Coronary artery (tissue), 2 donors: ENCODE measurements at places on chromosomes 16 and 17.
A peak's percentile ranks its signal among the peaks of the same experiment; 100 is the strongest.

DNA sequence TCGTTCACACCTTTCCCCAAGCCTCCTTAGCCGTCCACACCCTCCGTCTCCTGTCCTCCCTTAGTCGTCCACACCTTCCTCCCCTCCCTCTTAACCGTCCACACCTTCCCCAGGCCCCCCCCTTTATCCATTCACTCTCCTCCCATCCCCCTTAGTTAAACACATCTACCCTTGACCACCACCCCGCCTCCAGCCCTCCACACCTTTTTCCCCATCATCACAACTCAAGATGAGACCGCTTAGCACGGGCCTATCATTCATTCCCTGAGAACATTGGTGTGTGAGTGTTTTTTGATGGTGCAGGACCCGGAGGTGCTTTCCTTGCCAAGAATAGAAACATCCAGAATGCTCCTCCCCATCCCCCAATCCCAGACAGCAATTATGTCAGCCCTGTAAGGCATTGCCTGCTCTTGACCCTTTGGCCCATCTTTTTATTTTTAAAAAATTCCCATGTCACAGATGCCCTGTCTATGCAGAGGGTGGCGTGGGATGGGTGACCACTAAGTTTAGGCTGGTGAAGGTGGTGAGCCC lies 1.4 kb downstream of the TENT4B start:
- no peak for DNase-seq

- peak; percentile 76 for DNase-seq
Observed at GRCh38 chr17:6639586-6640535, 650 bp downstream of the KIAA0753 start.

DNA sequence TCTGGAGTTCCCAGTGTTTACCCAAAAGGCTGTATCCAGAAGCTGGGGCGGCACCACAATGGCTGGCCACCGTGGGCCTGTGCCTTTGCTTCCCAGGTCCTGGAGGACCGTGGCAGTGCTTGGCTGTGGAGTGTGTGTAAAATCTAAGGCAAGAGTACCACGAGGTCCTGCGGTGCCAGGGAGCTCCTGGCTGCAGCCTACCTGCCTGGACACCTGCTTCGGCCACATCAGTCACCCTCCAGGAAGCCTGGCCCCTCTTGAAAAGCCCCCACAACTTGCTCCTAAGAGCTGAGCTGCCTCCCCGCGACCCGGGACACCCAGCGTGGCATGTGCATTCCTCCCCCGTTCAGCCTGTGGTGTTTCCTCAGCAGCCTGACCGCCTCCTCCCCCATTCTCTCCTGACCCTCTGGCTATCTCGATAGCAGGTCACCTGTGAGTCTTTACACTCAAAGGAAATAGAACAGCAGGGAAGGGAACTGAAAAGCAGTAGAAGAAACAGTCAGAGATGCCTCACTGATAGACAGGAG lies 7.9 kb downstream of the TIMM22 start:
- peak; percentile 74 for DNase-seq

DNA sequence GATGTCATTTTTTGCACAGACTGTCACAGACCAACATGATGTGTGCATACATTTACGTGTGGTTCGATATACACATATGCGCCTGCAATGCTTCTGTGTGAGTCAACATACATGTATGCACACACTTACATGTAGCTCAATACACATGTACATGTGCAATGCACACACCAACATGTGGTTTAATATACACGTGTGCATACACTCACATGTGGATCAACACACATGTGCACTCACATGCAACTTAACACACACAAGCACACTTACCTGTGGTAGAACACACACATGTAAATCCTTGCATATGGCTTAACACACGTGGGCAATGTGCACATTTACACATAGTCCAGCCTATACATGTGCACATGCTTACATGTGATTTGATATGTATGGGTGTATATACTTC lies 97.5 kb downstream of the CYLD start:
- DNase-seq = no peak

GRCh38 chr17:78353834-78354233 lies 6.0 kb downstream of the SOCS3 start:
- DNase-seq = no peak

DNA sequence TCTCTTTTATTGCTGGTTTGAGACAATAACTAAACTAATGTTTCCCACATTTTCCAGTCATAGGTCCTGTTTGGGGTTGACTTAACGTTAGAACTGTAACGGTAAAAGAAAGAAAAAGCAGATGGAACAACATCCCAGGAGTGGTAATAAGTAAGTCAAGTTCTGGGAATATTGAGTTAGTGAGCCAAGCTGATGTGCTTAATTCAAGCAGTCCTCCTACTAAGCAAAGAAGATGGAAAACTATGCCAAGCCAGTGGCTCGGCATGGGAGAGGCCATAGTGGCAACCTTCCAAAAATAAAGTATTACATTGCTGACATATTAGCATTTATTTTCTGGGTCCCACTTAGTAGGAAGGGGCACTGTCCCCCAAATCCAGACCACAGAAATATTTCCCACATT lies 161.7 kb upstream of the CDH5 start:
- DNase-seq = no peak

GRCh38 chr17:33373273-33373672 lies 80.2 kb upstream of the ASIC2 start:
- no peak for DNase-seq

- DNase-seq = no peak
Observed at GRCh38 chr17:55186937-55187770, 77.6 kb upstream of the HLF start.
